ENCODE measurements at places on chromosomes 1 and 21. TPM values are rescaled to one million over a fixed set of nuclear protein-coding genes. Genes with fewer than 3 reads are reported as not detected.

STUM gene
- 1.3 TPM for total RNA-seq

FCMR gene
- total RNA-seq = not detected

SYT6 gene
- total RNA-seq = 41.7 TPM

LDLRAD1 gene
- not detected for total RNA-seq

HORMAD1 gene
- not detected for total RNA-seq

OR2M3 gene
- not detected for total RNA-seq

RAB25 gene
- total RNA-seq = 21.3 TPM

SHISAL2A gene
- total RNA-seq = not detected

NLRP3 gene
- total RNA-seq = not detected

FMO2 gene
- not detected for total RNA-seq

APCS gene
- not detected for total RNA-seq

RAD54L gene
- 48.1 TPM for total RNA-seq

S100A3 gene
- not detected for total RNA-seq

TCHHL1 gene
- total RNA-seq = not detected

ZMPSTE24 gene
- 51.2 TPM for total RNA-seq

ELAVL4 gene
- 1.4 TPM for total RNA-seq

NOS1AP gene
- 5.8 TPM for total RNA-seq

KRTAP21-2 gene
- not detected for total RNA-seq

ADAMTS4 gene
- total RNA-seq = 4.7 TPM

SGIP1 gene
- 2.4 TPM for total RNA-seq

PADI3 gene
- 0.80 TPM for total RNA-seq

PCBP3 gene
- 7.8 TPM for total RNA-seq

FAM43B gene
- 3.6 TPM for total RNA-seq

TFF3 gene
- total RNA-seq = not detected

HRNR gene
- total RNA-seq = not detected

WNT2B gene
- total RNA-seq = 0.90 TPM

SIM2 gene
- total RNA-seq = 1.4 TPM

ALDH9A1 gene
- total RNA-seq = 59.2 TPM

ABCA4 gene
- total RNA-seq = 0.08 TPM

LAMC2 gene
- 19.0 TPM for total RNA-seq

PLPPR5 gene
- total RNA-seq = 4.2 TPM

GIPC2 gene
- total RNA-seq = 2.7 TPM

C1orf116 gene
- 5.3 TPM for total RNA-seq

KCTD3 gene
- total RNA-seq = 60.3 TPM

SPRR2B gene
- not detected for total RNA-seq

S100A9 gene
- not detected for total RNA-seq

LRRC71 gene
- not detected for total RNA-seq

FCGR3B gene
- not detected for total RNA-seq

ANXA9 gene
- total RNA-seq = 1.7 TPM

VPS26C gene
- 91.2 TPM for total RNA-seq

MIXL1 gene
- 2.6 TPM for total RNA-seq

SPATA6 gene
- total RNA-seq = 10.6 TPM

CAMK1G gene
- total RNA-seq = 2.8 TPM

RPS6KA1 gene
- 84.2 TPM for total RNA-seq

BOLA1 gene
- total RNA-seq = 13.4 TPM

MRPL39 gene
- total RNA-seq = 50.5 TPM

RPTN gene
- not detected for total RNA-seq

CYB5RL gene
- total RNA-seq = 8.4 TPM

RNU1-3 gene
- under 0.01 TPM for total RNA-seq

PTP4A2 gene
- total RNA-seq = 260 TPM

GCSAML gene
- not detected for total RNA-seq

SPRR4 gene
- not detected for total RNA-seq

CACNA1S gene
- 0.04 TPM for total RNA-seq
